ENCODE measurements at places on chromosomes 11 and 22.

DNA sequence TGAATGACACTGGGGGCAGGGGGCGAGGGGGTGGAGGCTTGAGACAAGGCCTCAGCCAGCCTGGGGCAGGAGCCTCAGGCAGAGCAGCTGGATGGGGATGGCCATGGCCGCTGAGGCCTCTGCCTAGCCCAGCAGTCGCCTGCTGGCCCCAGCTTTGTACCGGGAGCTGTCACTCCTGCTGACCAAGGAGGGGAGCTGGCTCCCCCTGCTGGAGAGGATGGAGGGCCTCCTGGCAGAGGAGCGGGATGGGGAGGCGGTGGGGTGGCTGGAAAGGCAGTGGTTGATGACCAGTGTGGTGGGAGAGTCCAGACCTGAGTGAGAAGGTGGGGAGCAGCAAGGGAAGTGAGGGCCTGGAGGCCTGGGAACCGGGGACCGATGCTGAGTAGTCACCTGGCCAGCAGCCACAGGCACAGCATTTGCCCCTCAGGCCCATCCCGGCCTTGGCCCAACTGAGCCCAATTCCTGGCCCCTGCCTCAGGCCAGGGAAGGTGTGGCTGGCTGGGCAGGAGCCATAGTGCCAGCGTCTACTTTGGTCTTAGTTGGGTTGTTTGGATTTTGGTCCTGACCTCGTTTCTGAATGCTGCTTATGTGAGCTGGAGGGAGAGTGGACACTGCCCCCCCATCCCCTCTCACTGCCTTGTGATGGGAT, 6.0 kb upstream of the SUSD2 start:
- H3K4me1 ChIP-seq, result peaks cover 46% of the 10 kb centered on the region
- DNase-seq, result no peak
- H3K27ac ChIP-seq, result peak overlapping the region; percentile 86
- no peaks in the 10 kb centered on the region for H3K27me3 ChIP-seq
- H3K4me3 ChIP-seq, result no peak overlapping the region

GRCh38 chr11:95372097-95372656, 141.2 kb upstream of the SESN3 start:
- H3K4me1 ChIP-seq, result no peaks in the 10 kb centered on the region
- no peak overlapping the region for H3K4me3 ChIP-seq

DNA sequence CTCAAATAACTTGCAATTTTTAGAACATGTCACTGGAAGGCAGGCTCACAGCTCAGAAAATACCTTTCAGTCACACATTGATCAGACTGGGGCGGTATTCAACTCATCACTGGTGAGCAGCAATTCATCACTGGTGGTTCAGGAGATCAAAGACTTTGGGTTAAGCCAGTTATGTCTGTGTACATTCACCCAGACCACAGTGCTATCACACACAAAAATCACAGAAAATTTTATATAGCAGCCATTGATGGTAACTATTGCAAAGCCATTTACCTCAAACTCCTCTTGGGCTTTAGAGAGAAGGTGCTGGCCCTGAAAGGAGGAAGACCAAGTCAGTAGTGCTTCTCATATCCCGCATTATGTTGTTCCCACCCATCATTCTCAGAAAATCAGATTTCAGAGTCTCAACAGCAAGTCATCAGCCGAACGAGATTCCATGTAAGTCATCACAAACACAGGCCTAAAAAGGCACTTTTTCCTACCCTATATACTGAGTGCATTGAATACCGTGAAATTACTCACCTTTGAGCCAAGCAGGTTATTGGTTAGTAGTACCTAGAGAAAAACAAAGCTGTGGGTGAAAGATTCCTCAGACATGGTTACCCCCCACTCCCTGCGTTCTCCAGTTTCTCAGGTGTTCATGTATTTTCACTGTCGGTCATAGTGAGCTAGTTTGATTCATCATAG, 14.0 kb upstream of the WDR74 start:
- H3K36me3 ChIP-seq, result peaks cover 19% of the 10 kb centered on the region
- H3K4me3 ChIP-seq, result peak overlapping the region; percentile 62
- no peaks in the 10 kb centered on the region for H3K27me3 ChIP-seq

GRCh38 chr11:304915-305843, 2.4 kb upstream of the IFITM2 start:
- peaks cover 10% of the 10 kb centered on the region for H3K4me1 ChIP-seq
- DNase-seq, result no peak

DNA sequence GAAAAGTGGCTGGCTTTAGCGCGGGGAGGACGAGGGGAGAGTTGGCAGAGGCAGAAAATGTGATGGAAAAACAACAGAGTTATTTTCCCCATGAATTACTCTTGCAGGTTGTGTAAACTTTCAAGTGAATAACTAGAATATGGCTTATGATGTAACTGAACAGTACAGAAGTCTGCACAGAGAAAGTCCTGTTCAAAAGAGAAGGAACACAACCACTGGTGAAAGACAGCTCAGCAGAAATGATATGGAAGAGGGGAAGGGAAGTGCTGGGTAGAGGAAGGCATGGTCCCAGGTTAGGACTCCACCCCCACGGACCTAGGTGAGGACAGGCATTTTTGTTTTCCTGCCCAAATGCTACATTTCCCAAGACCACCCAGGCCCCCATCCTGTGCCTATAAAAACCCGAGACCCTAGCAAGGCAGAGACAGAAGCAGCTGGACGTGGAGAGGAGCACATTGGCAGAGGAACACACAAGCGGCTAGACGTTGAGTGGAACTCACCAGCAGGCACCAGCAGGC, 77.7 kb downstream of the MAML2 start:
- peaks cover 35% of the 10 kb centered on the region for H3K4me1 ChIP-seq
- H3K27me3 ChIP-seq, result no peaks in the 10 kb centered on the region
- no peak overlapping the region for H3K4me3 ChIP-seq
- peak overlapping the region; percentile 85 for H3K27ac ChIP-seq
- no peaks in the 10 kb centered on the region for H3K36me3 ChIP-seq

Data from esophagus squamous epithelium (tissue), 5 donors.